Mucosa of gallbladder (tissue), 1 donor: ENCODE measurements at places on chromosomes 13 and 19. TPM values are rescaled to one million over a fixed set of nuclear protein-coding genes. Genes with fewer than 3 reads are reported as not detected.
A peak's percentile ranks its signal among the peaks of the same experiment; 100 is the strongest.

DNA sequence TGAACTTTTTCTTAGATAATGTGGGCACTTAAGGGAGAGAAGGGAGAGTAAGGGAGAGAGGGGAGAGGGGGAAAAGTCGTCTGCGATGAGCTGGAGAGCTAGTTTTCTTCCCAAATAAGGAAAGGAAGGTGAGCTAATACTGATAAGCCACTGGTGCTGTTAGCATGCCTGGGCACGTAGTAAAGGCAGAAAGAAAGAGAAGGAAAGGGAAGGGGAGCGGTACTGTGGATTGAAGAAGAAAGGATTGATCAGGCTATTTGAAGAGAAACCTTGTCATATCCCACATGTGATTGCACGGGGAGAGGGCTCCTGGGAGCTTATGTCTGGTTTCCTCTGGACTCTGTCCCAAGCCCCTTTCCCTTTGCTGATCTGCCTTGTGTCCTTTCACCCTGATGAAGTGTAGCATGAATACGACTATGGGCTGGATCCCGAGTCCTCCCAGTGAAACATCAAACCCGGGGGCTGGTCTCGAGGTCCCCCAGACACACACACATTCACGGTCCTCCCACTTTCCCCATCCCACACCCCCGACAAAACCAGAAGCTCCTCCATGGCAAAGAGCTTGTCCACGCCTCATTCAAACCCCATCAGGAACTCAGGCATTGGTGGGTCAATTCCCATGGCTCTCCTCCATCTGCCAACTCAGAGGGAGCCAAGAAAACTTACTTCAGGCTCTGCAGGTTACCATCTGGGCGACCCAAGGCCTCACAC is 30.6 kb downstream of the NLRP13 start:
- no peak for DNase-seq

GRCh38 chr19:31438401-31439269 is 89.4 kb upstream of the TSHZ3 start:
- DNase-seq = peak; percentile 2

DNA sequence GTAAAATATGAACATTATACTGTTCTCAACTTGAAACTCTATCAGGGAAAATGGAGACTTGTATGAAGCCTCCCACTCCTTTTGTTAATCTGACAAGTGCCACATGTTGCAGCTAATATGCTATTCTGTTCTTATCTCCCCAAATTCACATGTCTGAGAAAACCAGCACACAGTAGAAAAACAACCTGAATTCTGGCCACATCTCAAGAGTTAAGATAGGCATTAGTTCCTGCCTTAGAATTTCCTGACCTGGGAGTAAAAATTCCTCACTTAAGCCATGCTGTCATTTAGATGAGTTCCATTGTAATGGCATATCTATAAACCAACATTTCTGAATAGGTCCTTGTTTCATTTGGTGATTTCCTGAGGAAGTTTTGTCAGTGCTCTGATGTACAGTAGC is 1098.5 kb downstream of the EFNB2 start:
- DNase-seq = no peak

- DNase-seq = peak; percentile 27
Observed at GRCh38 chr13:51895906-51896888, 34.4 kb downstream of the CCDC70 start.

DNA sequence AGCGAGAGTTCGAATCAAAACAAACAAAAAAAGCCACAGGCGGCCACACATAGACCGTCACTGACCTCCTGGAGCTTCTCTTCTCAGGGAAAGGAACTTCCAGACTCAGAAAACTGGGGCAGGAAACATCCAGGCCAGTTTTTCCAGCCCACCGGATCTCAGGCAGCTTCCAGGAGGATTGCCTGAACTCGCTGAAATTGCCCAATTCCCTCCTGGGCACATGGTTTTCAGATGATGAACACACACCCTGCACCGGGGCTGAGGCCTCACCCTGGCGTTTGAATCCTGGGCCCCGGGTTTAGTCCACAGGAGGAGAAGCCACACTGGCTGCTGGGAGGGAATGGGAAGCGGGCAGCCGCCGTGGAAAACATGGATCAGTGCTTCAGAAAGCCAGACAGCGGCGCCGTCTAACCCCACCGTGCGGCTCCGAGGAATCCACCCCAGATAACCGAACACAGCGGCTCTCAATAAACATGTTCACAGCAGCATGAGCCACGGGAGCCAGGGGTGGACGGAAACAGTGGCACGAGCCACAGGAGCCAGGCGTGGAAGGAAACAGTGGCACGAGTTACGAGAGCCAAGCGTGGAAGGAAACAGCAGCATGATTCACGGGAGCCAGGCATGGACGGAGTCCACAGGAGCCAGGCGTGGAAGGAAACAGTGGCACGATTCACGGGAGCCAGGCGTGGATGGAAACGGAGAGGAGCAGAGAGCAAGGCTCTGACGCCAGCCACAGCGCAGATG is 18.2 kb upstream of the PTBP1 start:
- DNase-seq = peak; percentile 57

- no peak for DNase-seq
Observed at GRCh38 chr19:55454787-55455243, 6.6 kb downstream of the ISOC2 start.

- no peak for DNase-seq
Observed at GRCh38 chr19:4991996-4992698, 23.2 kb downstream of the KDM4B start.

GRCh38 chr13:112442483-112443090 is 66.4 kb downstream of the SPACA7 start:
- no peak for DNase-seq

GRCh38 chr13:26310003-26310402 is 56.1 kb downstream of the CDK8 start:
- DNase-seq = no peak

DNA sequence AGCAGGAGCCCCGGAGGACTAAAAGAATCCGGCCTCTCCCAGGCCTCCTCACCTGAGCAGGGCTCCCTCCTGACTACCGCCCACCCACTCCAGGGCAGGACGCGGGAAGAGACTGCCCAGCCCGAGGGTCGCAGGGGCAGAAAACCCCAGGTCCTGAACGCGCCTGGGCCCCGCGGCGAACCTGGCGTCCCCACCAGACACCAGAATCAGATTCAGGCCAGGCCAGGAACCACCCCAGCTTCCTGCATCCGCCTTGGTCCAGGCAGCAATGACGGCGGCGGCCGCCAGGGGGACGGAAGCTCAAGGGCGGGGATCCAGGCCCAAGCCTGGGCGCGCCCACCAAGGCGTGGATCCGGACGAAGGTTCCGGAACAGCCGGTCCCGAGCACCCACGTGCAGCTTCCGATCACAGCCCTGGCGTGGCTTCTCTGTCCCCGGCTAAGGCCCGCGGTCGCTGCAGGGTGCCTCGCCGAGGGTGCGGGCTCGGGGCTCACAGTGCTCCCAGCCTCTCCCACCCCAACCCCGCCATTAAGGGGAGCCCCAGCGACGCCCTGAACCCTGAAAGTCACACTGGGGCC is 3.6 kb downstream of the LGALS7 start:
- DNase-seq = peak; percentile 87

- no peak for DNase-seq
Observed at GRCh38 chr13:78409172-78409571, 194.2 kb downstream of the POU4F1 start.

- no peak for DNase-seq
Observed at GRCh38 chr13:112062072-112062567, 4.8 kb upstream of the SOX1 start.

GRCh38 chr19:30310602-30311263 is 61.5 kb upstream of the ZNF536 start:
- DNase-seq = no peak

DNA sequence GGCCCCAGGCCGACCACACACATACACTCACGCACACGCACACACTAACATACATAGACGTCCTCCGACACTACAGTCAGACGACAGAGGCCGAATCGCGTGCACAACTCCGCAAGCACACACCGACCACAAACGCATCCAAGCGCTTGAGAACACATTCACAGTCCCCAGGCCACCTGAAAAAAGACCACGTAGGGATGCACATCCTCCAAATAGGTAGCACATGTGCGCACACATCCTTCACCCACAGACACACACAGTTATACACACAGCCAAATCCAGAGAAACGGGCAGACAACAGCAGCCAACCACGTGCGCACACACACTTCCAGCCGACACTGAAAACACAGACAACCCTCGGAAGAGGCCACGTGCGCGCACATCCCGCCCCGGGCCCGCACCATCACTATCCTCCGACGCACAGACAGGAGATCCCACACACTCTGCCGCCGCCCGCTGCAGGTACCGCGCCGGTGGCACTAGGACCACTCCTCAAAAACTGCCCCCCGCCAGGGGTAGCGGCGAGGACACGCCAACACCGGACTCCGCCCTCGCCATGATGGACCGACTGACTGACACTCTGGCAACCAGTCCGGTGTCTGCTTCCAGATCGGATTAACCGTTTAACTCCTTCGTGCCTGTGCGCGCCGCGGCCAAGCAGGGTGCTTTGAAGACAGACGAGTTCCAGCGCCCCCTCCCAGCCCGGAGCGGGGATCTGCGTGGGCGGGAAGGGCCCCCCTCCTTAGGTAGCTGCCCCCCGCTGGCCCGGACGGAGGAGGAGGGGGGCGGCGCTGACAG is 493 bp upstream of the PDE4A start:
- DNase-seq = no peak

DNA sequence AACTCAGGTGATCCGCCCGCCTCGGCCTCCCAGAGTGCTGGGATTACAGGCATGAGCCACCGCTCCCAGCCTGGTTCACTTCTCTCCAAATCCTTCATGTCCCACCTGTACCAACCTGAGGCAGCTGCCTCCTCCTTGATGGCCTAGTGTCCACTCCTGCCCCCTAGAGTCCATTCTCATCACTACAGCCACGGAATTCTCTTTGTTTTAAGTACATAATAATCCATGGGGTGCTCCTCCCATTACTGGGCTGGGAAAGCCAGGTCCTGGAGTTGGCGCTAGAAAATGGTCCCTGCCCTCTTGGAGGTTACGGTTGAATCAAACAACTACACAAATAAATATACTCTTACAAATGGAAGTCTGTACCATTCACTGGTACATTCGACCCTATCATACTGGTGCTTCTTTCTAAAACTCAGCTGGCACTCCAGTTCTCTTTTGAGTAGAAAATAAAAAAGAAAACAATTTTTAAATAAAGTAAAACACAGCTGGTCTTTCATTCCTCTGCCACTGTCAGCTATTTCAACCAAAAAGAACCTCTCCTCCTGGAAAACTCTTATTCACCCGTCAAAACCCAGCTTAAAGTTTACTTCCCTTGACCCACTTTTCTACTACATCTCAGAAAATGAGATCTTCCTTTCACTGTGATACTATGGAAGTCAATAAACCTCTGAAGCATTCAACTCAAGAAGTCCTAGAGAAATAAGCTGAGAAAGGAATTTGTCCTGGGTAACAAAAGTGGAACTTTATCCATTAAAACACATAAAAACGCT is 22.4 kb upstream of the ARHGEF18 start:
- DNase-seq = no peak

DNA sequence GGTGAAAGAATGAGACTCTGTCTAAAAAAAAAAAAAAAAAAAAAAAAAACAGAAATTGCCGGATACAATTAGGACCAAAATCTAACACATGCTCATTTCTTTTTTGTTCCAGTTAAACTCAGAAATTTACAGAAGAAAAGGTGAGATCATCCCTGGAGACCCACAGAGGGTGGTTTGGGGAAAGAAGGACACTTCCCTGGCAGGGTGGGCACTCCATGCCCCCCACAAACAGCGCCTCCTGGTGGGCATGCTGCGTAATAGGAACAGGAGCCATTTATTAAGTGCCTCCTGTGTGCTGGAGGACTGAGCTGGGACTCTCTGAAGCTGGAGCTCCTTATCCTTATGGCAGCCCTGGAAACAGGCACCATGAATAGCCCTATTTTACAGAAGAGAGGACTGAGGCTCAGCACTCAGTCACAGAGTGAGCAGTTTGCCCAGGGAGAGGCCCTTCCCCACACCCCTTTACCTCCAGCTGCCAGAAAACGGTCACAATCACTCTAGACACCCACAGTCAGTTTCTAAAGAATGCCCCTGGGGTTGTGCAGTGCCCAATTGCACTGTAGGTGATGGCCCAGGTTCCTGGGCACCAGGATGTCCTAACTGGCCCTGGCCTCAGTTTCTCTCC is 10.1 kb downstream of the C19orf38 start:
- no peak for DNase-seq

DNA sequence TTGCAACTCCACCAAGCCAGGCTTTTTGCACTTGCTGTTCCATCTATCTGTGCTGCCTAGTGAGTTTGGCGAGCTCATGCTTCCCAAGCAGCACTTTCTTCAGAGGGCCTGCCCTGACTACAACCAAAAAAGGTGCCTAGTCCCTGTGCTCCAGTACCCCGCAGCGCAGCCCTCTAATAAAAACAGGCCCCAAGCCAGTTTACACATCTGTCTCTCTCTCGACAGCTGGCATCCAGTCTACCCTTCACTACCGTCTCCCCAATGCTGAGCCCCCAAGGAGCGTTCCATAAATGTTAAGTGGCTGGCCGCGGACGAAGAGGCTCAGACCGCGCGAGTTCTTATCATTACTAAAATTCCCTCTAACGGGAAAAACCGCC is 512 bp downstream of the MED4 start:
- no peak for DNase-seq

DNA sequence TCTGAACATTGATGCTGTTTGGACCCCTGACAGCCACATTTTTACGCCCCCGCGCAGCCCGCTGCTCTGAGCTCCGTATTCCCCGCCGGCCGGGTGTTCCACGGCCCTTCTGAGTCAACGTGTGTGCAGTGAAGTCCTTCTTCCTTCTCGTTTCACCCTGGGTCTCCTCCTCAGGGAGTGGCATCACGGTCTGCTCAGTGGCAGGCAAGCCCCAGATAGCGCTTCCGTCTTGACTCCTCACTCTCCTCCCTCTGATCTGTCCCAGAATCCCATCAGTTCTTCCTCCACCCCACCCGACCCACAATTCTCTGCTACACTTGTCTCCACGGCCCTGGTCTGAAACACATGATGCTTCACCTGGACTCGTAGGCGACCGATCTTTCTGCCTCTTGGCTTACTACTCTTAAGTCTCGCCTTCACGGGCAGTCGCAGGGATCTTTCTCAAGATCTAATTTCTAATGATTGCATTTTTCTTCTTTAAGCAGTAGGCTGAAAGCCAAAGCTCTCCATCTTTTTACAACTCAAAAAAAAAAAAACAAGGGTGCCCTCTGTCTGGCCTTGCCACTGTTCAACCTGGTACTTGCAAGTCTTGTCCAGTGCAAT is 33.9 kb downstream of the CCNE1 start:
- no peak for DNase-seq

- DNase-seq = no peak
Observed at GRCh38 chr13:110838867-110839538, 75.9 kb downstream of the ANKRD10 start.

DNA sequence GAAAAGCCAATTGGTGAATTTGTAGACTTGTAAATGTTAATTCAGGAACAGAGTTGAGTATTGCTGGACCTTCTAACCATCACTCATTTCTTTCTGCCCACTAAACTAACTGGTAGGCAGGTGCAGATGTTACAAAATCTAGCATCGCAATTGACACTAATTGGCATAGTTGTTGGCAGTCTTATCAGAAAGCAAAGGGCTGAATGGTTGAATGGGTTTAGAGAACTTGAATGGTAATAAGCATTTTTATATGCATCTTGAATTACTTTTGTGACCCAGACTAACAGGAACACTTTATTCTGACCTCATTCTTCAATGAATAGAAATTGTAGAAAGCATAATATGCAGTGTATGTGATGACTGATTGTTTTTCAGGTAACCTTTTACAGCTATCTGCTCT is 189.1 kb downstream of the GGACT start:
- no peak for DNase-seq

The RAB3A gene
- 5.5 TPM for total RNA-seq

The RASGRP4 gene
- 3.5 TPM for total RNA-seq

The KIR2DL1 gene
- not detected for total RNA-seq

The CHAF1A gene
- total RNA-seq = 8.3 TPM

The ERCC2 gene
- total RNA-seq = 23.8 TPM

The NFIC gene
- 254 TPM for total RNA-seq

The KLK14 gene
- total RNA-seq = 0.63 TPM

The CCDC122 gene
- total RNA-seq = 8.5 TPM

The NALCN gene
- total RNA-seq = 6.8 TPM
